ENCODE measurements at places on chromosomes 11 and 22. TPM values are rescaled to one million over a fixed set of nuclear protein-coding genes. Genes with fewer than 3 reads are reported as not detected.

Gene ELFN2
- 0.01 TPM for polyA plus RNA-seq

GRCh38 chr11:19597876-19598275 is 114.8 kb upstream of the NAV2 start:
- no peak for DNase-seq

GRCh38 chr22:20268279-20269012 is at the start of gene RTN4R:
RTN4R (minus strand) TSS chr22:20268318; CDS start chr22:20268092, 226 bp downstream.
- peak; percentile 58 for DNase-seq

DNA sequence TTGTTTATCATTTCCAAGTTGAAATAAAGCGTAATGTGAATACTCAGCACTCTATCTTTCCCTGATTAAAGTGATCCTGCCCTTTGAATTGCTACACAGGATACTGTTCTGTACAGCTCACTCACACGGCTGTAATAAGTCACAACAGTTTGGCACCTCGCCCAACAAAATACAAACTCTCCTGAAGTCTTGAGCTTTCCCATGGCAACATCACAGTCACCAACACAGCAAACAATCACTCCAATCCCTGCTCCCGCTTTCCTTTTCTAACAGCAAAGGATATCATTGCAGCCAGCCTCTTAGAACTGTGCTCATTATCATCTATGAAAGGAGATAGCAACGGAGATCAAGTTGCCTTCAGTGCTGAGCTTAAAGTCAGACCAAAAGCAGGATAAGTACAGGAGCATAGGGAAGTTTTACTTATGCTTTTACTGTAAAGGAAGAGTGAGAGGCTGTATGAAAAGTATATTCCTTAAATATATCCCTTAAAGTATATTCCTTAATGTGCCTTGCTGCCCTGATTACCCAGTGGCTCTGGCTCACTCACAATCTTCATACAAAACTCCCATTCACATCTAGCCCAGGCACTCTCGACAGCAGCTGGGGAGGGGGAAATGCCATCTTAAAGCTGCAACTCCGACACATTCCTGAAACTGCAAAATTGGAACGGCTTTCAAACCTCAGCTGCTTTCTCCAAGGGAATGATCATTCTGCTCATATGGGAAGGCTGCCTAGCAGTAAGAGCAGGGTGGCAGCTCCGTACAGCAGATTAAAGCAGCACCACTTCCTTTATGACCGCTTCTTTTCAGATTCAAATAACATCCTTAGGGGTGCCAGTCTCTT is 35.8 kb downstream of the MAML2 start:
- DNase-seq: peak; percentile 52

DNA sequence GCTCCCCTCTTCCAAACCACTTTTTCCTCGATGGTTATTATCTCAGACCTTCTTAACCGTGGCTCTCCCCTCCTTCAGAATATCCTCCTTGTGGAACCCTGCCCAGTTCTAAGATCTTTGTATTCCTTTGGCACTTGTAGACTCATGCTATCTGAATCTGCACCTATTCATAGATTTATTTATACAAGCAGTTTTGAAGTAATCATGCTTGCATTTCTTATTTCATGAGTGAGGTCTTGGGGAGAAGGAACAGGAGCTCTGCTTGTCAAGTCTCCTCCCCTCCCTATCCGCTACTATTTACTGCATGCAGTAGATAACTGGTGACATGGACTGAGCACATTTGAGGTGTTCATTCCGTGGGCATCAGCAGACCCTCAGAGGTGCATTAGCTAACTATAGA is 5.4 kb upstream of the MADD start:
- DNase-seq: no peak

DNA sequence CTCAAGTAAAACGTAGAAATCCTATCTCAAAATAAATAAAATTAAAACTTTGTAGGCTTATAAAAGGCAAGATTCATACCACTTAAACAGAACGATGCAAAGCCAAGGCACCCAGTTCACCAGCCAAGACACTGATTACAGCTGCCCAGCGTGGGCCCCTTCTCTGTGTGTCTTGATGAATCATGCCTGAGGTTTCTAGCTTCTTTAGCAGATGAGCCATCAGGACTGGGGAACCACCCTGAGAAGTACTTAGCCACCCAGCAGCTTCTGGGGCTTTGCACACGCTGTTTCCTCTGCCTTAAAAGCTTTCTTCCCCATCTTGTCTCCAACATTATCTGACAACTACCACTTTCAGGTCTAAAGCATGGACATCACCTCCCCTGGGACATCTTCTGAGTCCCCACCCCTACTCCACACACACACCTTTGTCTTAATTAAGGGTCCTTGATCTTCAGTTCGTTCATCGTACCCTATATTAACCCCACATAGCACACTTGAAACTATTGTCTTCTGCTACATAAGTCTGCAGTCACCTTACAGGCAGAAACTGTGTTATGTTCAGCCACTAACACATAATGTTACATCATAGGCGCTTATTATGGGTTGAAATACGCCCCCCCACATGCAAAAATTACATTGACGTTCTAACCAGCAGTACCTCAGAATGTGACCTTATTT is 8.7 kb upstream of the LAYN start:
- no peak for DNase-seq

- DNase-seq: no peak
Measured at GRCh38 chr11:130191896-130192295, 32.3 kb downstream of the ST14 start.

DNA sequence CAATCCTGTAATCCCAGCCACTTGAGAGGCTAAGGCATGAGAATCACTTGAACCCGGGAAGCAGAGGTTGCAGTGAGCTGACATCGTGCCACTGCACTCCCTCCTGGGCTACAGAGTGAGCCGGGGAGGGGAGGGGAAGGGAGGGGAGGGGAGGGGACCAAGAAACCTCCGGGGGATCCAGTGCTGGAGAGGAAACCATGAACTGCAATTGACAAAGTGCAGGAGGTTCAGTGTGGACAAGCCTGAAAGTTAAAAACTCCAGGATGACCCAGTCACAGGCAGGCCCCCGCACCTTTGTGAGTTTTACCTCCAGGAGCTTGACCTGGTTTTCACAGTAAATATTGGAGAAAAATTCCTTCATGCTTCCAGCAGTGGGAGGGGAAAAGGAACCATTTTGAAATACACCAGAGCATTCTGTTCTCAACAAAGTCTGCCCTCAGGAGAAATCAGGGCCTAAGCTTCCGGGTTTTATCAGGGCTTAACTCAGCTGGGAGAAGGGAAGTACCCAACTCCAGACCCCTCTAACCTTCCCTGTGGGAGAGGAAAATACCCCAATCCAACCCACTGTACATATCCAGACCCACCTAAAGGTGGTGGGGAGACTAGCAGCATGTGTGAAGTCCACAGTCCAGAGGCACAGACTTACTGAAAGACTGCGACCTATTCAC is 15.5 kb upstream of the ZFTA start:
- no peak for DNase-seq

- DNase-seq: no peak
Measured at GRCh38 chr11:84408946-84409411, 1122.8 kb upstream of the CCDC90B start.

Gene LARGE2
- 2.5 TPM for polyA plus RNA-seq

GRCh38 chr11:101269990-101270660 is 140.5 kb upstream of the PGR start:
- DNase-seq: no peak

Gene CD3D
- 11.6 TPM for polyA plus RNA-seq

DNA sequence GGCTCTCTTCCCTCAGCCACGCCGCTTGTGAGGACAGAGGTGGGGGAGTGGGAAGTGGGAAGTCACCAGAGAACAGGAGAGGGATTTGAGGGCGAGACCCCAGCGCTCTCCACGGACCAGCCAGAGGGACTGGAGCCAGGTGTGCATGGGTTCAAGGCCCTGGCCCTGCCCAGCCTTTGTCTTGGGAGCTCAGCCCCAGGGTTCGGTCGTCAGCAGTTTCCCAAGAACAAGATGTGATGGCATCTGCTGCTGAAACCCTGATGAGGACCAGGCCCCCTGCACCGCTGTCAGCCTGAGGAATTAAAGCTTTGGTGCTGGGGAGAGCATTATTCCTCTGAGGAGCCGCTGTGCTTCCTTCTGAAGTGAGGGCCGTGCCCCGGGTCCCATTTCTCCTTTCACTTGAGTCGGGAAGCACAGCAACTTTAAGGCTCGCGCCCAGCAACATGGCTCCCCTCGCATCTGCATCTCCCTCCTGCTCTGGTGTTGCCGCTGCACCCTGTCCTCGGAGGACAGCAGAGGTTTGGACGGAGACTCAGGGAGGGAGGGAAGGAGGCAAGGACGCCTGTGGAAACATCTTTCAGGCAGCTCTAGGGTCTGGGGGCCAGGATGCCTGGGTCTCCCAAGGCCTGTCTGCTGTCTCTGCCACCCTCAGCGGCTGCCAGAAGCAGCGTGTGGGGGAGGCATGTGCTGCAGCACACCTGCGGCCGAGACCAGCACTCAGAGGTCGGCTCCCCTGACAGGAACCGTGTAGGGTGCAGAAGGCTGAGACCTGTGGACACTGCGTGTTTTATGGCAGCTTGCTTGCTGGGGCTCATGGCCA is 3.8 kb downstream of the IFITM5 start:
- peak; percentile 19 for DNase-seq

Gene CRYBA4
- polyA plus RNA-seq: not detected

DNA sequence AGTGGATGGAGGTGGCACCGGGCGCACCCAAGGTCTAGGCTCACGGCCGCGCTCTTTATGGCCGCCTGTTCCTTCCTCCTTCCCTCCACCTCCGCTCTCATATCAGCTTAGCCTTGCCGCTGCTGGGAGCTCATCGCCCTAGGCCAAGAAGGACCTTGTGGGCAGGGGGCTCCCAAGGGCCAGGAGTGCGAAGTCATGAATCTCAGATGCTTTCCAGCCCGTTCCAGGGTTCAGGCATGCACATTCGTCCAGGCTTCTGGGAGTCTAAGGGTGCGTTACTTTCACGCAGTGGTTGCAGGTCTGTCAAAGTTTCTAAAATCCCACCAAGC is 4.1 kb upstream of the GALR3 start:
- no peak for DNase-seq

- DNase-seq: peak; percentile 75
Measured at GRCh38 chr22:46150655-46151477, 540 bp downstream of the PPARA start.

DNA sequence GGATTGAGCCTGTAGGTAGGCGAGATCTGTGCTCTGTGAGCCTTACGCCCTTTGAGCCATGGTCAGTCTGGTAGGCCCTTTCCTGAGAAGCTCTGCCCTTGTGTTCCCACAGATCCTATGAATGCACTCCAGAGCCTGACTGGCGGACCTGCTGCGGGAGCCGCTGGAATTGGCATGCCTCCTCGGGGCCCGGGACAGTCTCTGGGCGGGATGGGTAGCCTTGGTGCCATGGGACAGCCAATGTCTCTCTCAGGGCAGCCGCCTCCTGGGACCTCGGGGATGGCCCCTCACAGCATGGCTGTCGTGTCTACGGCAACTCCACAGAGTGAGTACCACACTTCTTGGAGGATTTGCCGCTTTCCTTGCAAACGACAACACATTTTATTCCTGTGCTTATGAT is 47.4 kb downstream of the MED15 start:
- DNase-seq: no peak

DNA sequence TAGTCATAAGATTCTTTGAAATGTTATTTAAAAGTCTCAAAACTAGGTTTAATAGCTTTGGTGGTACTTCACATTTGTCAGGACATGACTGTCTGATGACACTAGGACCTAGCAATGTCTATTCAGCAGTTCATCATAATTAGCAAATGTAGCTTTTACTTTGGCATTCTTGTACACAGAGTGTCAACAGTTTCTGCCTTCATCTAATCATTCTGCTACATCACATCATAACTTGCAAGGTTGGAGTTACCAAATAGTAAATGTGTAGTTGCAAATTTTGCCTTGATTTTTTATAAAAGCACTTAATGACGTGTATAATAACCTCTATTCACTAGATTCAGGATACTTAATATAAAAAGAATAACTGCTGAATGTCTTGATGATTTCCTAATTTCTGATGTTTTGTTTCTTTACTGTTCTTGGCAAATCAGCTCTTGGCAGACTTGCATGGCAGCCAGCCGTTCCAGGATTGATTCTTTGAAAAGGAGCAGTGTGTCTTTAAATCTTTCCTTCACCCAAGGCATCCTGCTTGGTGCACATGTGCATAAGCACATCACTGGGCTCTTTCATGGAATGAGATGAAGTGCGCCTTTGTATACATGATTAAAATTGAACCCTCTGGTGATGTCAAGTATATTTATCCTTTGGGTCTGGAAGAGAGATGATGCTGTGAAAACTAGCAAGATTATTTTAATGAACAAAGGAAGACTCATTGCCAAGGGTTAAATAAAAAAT is 12.2 kb downstream of the FBXO7 start:
- no peak for DNase-seq

Gene PGA5
- polyA plus RNA-seq: 1.1 TPM

Gene KLHL35
- polyA plus RNA-seq: 0.07 TPM

DNA sequence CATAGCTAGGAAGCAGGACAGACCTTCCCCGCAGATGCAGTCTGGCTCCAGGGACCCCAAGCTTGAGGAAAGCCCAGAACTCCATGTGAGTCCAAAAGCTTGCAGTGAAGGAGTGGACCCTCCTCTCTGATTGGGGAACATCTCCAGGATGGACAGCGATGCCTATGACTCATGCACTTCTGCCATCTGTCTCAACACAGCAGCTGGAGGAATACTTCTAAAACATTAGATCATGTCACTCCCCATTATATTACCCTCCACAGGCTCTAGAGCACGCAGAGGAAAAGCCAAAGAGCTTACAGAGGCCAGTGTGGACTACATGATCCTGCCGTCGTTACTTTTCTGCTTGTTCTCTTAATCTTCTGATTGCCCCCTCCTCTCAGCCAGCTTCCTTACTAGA is 605.7 kb downstream of the INSC start:
- no peak for DNase-seq

Gene OR8D4
- not detected for polyA plus RNA-seq

GRCh38 chr11:69088676-69089146 is 40.0 kb downstream of the TPCN2 start:
- DNase-seq: peak; percentile 86

Gene OR52E8
- polyA plus RNA-seq: not detected

- DNase-seq: no peak
Measured at GRCh38 chr11:76592961-76593360, 77.6 kb downstream of the LRRC32 start.

DNA sequence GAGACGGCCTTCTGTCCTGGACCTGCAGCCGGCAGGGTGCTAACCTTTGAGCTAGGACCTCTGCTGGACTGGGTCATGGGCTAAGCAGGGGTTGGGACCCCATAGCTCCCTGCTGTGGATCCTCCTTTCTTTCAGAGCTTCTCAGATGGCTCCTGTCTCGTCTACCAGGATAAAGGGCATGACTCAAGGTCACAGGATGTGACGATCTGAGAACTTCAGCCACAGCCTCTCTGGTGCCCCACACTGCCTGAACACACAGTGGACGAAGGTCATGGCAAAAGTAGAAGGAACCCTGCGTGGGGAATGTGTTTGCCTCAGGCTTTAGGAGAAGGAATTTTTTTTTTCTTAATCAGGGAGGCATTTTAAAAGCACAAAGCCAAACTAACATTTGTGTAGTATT is 196.7 kb downstream of the TRIM29 start:
- DNase-seq: no peak

Gene LDHAL6A
- not detected for polyA plus RNA-seq
